Adrenal gland (tissue), 19 donors: ENCODE measurements at places on chromosomes 2 and 18. TPM values are rescaled to one million over a fixed set of nuclear protein-coding genes. Genes with fewer than 3 reads are reported as not detected.
A peak's percentile ranks its signal among the peaks of the same experiment; 100 is the strongest.

GRCh38 chr2:234363011-234363487, 133.8 kb downstream of the ARL4C start:
- DNase-seq: no peak

DNA sequence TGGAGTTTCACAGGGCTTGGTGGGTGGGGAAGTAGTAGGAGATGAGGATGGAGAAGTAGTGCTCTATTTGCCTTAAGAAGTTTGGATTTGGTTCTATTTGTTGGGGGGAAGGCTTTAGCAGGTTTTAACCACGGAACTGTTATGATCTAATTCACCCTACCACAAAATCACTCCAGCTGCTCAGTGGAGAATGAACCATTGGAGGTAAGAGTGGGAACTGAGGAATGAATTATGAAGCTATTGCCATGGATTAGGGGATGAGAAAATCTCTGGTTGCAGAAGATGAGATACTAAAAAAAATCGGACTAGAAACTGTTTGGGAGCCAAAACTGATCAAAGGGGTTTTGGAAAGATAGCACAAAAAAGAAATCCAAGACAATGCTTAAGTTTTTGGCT, 488.9 kb downstream of the DLGAP1 start:
- DNase-seq: no peak

- no peak for DNase-seq
Measured at GRCh38 chr2:140842110-140842509, 1288.7 kb downstream of the LRP1B start.

- peak; percentile 70 for DNase-seq
Measured at GRCh38 chr18:48719974-48720654, 181.3 kb downstream of the CTIF start.

GRCh38 chr18:58208207-58208932, 164.3 kb downstream of the NEDD4L start:
- no peak for DNase-seq

DNA sequence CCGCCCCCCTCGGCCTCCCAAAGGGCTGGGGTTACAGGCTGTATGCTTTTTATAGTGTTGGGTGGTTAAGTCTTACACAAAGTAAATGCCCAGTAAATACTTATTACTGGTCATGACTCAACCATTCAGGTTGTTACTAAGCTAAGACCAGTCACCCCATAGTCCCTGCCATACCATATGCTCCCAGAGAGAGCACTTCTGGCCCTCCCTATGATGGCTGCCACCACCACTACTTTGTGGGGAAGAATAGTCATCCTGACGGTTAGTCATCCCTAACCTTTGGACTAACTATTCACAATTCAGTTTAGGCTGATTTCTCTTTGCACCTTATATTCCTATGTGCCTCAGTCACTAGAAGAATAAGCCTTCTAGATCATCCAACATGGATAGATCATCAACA, 42.0 kb upstream of the MSH2 start:
- no peak for DNase-seq

The LRATD1 gene
- 2.3 TPM for total RNA-seq

The SP140 gene
- 2.8 TPM for total RNA-seq

The SPATA3 gene
- not detected for total RNA-seq

The ARHGEF33 gene
- total RNA-seq: 4.0 TPM

The NEURL3 gene
- total RNA-seq: not detected

The LRP1B gene
- 3.5 TPM for total RNA-seq
